ENCODE measurements at places on chromosomes 16 and 17. TPM values are rescaled to one million over a fixed set of nuclear protein-coding genes. Genes with fewer than 3 reads are reported as not detected.

Gene TK2
- 17.6 TPM for total RNA-seq

GRCh38 chr16:72236866-72237265 is 64.9 kb upstream of the PMFBP1 start:
- DNase-seq: no peak

DNA sequence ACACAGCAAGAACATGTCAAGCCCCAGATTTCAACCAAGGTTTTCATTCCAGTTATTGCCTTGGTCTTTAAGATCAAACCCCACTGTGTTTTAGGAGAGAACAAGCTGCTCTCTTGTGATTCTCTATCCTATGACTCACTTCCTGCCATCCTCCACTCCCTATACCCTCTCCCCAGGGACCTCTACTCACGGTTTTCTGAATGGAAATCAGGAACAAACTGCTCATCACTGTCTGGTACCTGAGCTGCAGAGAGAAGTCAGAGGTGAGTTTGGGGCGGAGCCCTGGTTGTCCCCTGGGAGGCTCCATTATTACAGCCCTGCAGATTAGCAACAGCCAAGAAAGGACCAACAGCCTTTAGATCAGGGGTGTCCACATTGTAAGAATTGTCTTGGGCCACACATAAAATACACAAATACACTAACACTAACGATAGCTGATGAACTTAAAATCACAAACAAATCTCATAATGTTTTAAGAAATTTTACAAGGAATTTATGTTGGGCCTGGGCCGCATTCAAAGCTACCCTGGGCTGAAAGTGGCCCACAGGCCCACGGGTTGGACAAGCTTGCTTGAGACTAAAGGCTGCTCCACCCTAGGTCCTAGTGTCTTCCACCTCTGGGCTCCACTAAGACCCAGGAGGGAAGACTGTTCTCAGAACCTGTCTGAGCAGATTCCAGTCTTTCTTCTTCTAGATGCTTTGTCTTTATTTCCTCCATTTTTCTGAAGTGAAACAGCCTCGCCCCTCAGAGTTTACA is 9.7 kb downstream of the ETV4 start:
- DNase-seq: no peak

- no peak for DNase-seq
Measured at GRCh38 chr17:15143524-15143923, 121.6 kb downstream of the PMP22 start.

DNA sequence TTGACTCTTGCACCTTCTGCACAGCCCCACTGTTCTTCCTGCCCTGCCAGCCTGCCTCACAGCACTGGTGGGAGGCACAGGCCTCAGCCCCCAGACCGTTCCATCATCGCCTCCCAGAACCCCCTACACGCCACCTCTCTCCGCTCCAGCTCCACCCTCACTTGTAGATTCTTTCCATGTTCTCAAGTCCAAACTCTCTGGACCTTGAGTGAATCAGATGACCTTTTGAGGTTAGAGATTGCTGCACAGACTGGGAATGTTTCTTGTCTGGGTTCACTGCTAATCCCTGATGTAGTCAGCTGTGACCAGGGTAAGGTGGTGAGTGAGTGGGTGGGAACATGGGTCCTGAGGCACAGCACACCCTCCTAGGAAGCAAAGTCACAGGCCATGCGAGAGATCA is 272.4 kb downstream of the IRF8 start:
- no peak for DNase-seq

- DNase-seq: peak; percentile 55
Measured at GRCh38 chr17:8005967-8006730, 3.7 kb downstream of the GUCY2D start.

GRCh38 chr16:85303354-85303883 is 191.1 kb upstream of the CIBAR2 start:
- DNase-seq: peak; percentile 81

GRCh38 chr16:27202923-27203506 is 311 bp upstream of the KDM8 start:
- DNase-seq: peak; percentile 96

DNA sequence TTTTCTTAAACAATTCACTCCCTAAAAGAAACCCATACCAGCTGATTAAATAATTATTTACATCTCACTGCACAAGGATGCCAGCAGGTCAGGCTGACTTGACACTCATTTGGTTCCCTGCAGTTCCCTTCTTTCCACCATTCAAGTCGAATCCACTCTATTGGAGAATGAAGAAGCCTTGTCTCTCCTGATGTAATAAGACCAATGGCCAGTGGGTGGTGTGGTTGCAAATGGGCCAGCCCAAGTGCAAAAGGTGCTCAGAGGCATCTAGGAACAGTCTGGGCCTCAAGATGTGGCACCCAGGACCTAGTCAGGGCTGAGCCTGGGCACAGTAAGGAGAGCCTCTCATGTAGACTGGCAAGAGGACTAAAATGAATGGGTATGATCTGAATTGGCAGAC is 9.3 kb downstream of the C16orf78 start:
- DNase-seq: no peak

DNA sequence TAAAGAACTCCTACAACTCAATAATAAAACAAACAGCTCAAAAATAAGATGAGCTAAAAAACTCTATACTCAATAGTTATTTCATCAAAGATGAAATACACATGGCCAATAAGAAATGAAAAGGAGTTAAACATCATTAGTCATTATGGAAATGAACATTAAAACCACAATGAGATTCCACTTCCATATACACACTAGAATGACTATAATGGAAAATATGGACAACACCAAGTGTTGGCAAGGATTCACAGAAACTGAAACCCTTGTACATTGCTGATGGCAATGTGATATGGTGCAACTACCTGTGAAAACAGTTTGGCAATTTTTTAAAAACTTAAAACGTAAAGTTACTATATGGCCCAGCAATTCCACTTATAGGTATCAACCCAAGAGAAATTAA is 91.4 kb downstream of the GRIN2A start:
- no peak for DNase-seq

- DNase-seq: peak; percentile 60
Measured at GRCh38 chr16:3520413-3520812, 19.6 kb downstream of the CLUAP1 start.

Gene CCL3
- total RNA-seq: not detected

DNA sequence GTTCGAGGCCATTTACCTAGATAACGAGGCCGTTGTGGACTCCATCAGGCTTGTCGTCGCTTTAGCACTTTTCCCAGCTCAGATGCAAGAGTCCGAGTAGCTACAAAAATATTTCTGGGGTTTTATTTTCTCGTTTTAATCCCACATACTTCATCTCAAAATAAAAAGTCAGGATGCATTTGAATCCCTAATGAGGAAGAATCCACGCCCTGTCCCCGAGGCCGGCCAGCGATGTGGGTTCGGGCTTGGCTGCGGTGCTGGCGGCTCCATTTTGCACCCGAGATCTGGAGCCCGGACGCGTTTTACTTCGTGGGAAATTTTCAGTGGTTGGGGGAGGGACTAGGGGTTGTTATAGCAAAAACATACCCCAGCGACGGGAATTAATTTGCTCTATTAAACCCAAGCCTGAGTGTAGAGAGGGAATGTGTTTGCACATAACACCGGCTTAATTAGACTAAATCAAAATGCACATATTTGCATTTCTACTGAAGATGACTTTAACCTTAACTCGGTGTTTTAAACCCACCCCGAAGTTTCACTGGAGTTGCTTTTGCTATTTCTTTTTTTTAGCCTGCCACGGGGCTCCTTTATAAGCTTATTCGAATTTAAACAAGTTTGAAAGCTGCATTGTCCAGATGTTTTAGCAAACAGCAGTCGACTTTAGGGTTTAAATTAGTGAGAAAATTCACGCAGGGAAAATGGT is 4.8 kb downstream of the IRX5 start:
- no peak for DNase-seq

DNA sequence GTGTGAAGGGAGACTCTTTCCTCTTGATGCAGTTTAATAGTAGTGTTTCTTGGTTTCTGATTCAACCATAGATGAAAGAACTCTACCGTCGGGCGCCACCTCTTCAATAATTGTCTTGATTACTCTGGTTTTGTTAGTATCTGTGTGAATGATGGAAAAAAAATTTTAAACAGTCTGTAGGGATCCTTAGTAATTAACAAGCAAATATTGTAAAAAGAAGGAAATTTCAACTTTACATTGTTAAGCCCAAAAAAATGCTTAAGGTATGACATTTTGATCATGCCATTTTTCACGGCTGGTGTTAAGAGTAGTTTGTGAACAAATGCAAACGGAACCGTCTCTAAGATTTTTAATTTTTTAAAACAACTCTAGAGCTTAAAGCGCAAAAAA is 4.1 kb downstream of the KRT10 start:
- DNase-seq: no peak

GRCh38 chr17:332023-332422 is 20.6 kb downstream of the RPH3AL start:
- DNase-seq: peak; percentile 63

- no peak for DNase-seq
Measured at GRCh38 chr16:31168848-31169247, 11.1 kb upstream of the FUS start.

DNA sequence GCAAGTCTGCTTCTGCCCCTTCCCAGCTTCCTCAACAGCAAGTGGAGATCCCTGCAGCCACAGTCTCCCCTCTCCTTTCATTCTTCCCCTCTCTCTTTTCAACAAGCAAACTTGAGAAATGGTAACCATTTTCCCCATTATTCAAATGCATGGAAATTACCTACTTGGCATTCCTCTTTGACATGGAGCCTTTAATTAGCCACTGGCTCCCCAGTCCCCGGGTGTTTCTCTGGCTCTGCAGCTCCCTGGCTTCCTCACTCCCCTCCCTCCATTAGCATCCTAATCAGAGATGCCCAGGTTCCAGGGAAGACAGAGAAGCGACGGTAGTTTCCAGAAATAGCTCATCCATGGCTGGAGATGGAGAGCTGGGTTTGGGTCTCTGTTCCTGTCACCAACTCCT is 116.0 kb downstream of the CCT6B start:
- DNase-seq: no peak

Gene USB1
- total RNA-seq: 19.9 TPM

DNA sequence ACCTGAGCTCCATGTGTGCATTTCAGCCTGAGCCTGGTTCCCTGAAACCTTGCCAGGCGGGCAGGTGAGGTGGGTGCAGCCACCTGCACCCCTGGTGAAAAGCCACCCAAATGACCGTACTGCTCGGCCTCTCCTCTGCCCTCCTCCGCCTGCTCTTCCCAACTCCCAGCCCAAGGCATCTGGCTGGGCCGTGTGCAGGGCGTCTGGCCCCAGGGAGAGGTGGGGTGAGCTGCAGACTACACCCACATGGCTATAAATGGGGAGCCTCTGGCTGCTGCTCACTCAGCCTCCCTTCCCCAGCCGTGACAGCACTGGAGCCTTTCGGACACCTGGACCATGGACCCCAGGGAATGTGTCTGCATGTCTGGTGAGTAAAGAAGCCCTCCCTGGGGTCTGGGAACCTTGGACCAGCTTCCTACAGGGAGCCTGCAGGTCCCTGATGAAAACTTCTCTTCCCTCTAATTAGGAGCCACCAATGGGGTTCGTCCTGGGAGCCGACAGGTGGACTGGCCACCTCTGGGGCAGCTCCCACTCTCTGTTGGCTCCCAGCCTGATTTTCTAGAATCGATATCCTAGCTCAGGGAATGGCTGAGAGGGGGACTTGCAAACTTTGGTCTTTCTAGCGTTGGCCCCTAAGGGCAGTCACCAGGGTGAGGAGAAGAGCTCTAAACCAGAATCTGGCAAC is at the start of gene MT4:
TSS of gene MT4 (plus strand) at position 281 of the 685 bp plus-strand sequence. CDS start at position 337, 56 bp downstream.
- no peak for DNase-seq

DNA sequence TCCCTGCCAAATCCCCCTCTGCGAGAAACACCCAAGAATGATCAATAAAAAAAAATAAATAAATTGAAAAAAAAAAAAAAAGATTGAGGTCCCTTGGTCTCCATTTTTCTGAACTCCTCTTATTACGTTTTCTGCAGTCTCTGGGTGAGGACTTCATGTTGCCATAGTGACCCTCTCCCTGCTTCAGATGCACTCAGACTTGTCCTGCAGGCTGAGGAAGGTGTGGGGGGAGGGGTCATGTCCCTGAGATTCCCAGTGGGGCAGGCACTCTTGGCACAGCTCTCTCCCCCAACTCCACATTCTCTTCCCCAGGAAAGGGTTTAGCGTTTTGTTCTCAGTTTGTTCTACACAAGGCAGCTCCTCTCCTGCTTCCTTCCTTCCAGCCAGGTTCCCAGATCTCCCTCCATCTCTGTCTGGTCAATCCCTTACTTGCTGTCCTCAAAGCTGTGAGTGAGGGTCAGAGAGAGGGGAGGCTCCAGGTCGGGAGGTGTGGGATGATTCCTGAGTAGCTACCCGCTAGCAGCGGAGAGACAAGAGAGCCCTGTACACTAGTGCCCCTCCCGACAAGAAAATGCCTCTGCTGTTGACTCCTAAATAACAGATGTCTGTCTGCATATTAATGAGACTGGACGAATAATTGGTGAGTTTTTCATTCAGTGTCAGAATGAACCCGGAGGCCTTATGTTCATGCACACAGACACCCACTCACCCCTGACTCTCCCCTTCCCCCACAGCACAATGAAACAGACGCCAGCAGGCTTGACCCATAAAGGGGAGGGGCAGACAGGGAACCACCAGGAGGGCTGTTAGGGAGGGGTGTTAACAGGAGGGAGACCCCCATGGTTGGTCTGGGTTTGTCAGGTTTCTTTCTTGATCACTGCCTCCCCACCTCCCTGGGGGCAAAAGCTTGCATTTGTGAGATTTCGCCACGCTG is 9.2 kb downstream of the RND2 start:
- DNase-seq: no peak

Gene CCL23
- 6.0 TPM for total RNA-seq

DNA sequence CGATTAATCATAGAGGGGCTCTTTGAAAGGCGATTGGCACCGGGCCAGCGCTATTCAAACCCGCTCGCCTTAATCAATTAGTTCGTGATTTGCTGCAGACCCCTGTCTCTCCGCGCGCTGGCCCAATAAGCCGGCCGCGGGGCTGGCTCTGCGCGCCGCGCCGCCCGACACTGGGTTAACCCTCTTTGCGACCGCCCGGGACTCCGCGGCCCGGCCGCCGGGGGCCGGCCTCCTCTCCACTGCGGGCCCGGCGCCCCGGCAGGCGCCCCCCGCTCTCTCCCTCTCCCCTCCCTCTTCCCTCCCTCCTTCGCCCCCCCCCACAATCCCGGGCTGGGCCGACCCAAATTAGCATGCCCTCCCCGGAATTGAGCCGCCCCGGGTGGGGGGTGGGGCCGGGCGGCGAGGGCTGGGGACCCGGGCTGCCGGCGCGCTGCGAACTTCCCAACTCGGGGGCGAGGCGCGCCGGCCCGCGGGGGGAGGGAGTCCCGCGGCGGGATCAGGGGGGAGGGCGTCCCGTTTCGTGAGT is 428 bp upstream of the SALL1 start:
- DNase-seq: no peak

- DNase-seq: no peak
Measured at GRCh38 chr17:309361-309888, 43.2 kb downstream of the RPH3AL start.

DNA sequence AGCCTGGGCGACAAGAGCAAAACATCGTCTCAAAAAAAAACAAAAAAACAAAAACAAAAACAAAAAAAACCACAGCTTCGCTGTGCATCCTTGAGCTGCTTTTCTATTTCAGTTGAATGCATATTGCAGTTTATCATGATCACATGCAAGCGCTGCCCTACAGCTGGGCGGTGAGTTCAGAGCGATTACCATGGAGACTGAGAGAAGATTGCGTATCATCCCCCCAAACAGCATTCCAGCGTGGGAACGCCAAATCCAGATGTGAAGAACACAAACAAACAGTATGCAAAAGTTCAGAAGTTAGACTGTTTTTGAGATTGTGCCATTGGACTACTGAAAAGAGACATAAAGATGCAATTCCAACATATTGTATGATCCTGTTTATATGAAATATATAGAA is 15.1 kb upstream of the SLC52A1 start:
- DNase-seq: no peak

Gene TOP2A
- total RNA-seq: 0.33 TPM

Data from sigmoid colon (tissue), 7 donors.